ENCODE measurements at places on chromosomes 2 and 18.

DNA sequence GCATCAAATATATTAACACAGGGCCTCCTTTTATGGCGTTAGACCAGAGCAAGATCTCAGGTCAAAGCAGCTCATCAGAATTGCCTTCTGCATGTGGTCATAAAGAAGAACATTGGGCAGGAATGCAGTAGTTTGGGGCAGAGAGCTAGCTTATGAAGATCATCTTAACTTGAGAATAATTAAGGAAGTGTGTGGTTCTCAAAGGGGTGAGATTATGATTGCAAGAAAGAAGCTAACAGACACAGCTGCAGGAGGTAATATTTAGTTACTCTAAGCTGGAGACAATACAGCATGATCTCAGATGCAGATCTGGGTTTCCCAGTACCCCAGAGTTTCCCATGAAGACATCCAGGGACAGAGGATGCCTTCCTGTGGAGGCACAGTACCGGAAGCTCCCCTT lies 91.6 kb downstream of the TTC27 start:
- DNase-seq = no peak

DNA sequence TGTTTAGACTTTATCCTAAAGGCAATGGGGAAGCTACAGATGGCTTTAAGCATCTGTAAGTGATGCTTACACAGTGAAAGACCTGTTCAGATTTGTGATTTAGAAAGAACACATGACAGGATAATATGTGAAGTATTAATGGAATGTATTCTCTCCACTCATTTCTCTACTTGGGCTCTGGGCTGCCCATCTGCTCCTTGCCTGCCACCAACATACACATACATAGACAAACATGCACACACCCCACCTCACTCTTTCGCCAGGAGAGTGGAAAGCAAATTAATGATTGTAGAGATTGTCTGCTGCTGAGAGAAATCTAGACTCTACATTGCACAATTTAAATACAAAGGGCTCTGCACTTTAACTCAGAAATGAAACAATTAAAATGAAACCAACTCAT lies 61.0 kb upstream of the NFE2L2 start:
- no peak for DNase-seq

- DNase-seq = peak; percentile 69
These were observed 68.5 kb upstream of the STK17B start for GRCh38 chr2:196239622-196240587.

DNA sequence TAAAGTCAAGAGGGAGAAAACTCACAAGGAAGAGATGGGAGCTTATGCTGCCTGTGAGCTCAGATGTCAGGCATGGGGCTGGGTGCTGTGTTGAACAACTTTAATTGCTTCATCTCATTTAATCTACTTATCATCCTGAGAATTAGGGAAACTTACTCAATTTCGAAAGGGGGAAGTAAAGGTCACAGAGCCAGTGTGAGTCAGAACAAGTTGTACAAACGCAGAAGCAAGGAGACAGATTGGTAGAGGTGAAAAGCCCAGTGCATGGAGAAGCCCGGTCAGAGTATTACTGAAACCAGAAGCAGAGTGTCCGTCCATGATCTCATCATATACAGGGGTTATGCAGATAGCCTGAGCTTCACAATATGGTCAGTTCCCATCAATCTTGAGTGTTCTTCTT lies 281.1 kb upstream of the POU3F3 start:
- no peak for DNase-seq

GRCh38 chr2:23244617-23245016 lies 140.4 kb upstream of the KLHL29 start:
- DNase-seq = no peak

DNA sequence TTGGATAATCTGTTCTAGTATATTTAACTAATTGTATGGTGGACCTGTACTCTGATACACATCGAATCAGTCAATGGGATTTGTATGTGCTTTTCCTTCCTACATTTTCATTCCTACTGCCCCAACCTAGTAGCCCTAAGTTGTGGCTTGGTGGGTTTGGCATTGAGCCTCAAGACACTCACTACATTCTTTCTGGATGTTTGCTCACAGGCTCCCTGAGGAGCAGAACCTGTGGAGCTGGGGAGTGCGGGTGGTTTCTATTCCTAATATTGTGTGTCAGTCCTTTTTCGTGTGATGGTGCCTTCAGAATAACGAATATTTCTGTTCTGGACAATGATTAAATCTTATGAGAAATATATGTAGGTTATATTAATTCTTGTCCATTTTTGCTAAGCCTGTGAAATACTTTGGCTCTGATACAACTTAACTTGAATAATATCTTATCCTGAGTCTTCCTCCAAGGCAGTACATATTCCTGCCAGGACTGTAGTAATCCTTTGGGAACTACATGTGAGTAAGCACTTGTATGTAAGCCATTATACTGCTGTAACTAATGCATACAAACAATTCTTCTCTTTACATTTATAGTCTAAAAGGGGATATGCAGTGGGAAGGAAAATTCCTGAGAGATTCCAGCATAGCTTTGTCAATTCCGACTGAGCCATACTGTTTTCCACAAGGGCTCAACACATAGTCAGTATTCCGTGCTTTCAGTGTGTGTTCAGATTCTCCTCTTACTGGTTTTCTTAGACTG lies 150.6 kb downstream of the AGPS start:
- DNase-seq = no peak

- peak; percentile 35 for DNase-seq
These were observed 88.5 kb downstream of the TWIST2 start for GRCh38 chr2:238936162-238937052.

- DNase-seq = no peak
These were observed 67.9 kb downstream of the LRRFIP1 start for GRCh38 chr2:237695201-237695780.

DNA sequence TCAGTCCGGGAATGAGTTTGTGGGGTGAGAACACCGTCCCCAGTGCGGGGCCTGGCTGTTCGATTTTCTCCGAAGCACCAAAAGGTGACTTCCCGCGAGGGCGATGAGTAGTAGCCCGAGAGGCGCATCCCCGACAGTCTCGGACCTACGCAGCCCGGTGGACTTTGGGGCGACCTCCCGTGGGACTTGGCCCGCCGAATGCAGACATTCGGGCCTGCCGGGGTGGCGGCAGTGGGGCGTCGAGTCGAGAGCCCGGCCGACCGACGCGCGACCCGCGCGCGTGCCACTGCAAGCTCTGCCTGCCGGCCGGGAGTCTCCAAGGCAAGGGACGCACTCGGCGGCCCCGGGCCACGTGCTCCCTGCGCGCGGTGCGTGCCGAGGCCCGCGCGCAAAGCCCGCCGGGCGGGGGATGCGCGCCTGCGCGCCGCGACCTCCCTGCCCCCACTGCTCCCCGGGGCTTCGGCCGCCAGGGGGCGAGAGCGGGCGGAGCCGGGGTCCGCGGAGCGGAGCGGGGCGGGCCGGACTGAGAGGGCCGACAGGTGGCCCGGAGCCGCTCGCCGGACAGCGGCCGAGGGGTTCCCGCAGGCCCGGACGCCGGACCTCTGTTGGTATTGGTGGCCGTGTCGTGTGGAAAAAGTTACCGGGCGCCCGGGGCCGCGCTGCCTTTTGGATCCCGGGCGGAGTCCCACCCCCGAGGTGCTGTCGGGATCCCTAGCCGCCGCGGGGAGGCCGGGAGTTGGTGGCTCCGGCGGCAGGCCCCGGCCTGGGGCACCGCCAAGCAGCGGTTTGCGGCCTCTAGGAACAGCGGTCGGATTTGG lies 1.9 kb downstream of the PTMA start:
- DNase-seq = peak; percentile 90

- no peak for DNase-seq
These were observed 63.9 kb upstream of the PAX8 start for GRCh38 chr2:113342650-113343049.

- no peak for DNase-seq
These were observed 35.3 kb downstream of the ZCCHC2 start for GRCh38 chr18:62558015-62558663.

GRCh38 chr2:211487733-211488132 lies 931.3 kb downstream of the CPS1 start:
- DNase-seq = no peak

DNA sequence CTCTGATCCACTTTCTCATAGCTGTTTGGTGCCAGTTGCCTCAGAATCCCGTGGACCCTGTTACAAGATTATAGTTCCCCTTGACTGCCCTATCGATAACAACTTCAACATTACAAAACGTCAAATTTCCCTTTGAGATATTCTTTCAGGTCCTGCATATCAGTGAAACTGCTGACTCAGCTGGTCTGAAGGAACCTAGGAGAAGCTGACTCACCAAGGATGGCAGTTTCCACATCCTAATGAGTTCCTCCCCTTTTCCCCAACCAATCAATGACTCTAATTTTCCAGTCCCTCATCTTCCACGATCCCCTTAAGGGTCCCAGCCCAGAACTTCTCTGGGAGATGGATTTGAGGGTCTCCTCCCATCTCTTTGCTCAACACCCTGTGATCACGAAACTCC lies 27.6 kb upstream of the GNAL start:
- no peak for DNase-seq

GRCh38 chr2:31428001-31428418 lies 13.5 kb upstream of the XDH start:
- no peak for DNase-seq

DNA sequence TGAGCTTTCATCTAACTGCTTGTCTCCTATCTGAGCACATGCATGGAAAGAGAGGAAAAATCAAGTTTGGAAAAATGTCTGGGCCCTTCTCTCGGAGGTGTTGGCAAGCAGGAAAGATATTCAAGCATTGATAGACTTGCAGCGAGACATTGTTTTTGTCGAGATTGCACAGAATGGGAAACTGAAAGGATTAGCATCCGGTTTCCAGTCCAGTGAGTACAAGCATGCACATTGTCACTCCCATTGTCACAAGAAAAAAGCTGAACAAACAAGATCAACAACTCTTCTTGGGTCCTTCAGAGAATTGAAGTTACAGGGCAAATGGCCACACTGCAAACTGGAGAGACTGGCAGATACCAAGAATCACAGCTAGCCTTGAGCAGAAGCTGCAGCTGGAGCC lies 19.6 kb upstream of the MC5R start:
- no peak for DNase-seq

GRCh38 chr18:40949114-40949950 lies 1005.7 kb upstream of the PIK3C3 start:
- no peak for DNase-seq

DNA sequence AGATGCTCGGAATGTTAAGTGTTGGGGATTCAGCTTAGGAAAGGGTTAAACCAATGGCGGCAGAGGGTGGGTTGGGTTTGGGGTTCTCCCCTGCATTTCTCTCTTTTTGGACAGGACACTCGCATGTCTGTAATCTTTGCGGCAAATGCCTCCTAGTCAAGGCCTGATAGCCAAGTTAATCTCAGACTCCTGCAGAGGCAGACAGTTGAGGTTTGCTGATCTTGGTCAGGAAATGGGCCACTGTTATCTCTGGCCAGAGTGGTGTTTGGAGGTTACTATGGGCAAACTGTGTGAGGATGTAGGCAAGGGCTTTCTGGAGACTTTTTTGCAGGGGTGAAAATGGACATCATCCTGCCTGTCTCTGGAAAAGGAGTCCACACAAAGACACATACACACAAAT lies 188.8 kb downstream of the SETBP1 start:
- DNase-seq = no peak

DNA sequence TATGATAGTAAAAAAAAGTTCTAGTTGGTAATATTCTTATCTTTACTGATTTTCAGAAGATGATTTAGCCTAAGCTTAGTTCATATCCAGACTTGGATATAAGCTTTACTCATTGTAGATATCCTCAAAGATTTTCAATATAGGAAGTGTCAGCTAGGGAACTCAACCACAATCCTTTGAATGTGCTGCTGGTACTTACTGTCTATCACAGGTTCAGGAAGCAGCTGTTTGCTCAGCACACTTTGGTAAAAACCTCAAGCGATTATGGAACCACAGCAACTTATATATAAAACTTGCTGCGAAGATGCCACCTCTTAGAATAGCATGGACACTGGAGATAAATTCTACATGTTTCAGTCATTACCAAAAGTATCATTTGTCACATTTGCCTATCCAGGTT lies 60.1 kb upstream of the TNFRSF11A start:
- no peak for DNase-seq

GRCh38 chr2:146244131-146244530 lies 1600.7 kb upstream of the ACVR2A start:
- no peak for DNase-seq

- no peak for DNase-seq
These were observed 13.4 kb downstream of the TNS1 start for GRCh38 chr2:217989221-217989948.

DNA sequence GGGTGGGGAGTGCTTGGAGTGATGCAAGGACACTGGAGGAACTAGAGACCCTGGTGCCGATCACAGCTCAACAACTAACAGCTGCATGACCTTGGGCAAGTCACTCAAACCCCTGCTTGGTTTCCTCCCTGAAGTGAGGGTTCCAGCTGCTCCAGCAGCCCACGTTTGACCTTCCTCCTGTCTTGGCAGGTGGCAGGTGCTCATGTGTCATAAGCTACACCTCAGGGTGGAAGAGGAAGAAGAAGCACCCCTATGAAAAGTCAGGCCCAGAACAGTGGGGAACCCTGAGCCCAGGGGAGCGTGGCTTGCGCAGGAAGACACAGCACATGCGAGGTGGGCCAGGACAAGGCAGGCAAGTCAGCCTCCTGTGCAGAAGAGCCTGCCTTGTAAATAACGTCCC lies 42.4 kb downstream of the MRPL35 start:
- no peak for DNase-seq

DNA sequence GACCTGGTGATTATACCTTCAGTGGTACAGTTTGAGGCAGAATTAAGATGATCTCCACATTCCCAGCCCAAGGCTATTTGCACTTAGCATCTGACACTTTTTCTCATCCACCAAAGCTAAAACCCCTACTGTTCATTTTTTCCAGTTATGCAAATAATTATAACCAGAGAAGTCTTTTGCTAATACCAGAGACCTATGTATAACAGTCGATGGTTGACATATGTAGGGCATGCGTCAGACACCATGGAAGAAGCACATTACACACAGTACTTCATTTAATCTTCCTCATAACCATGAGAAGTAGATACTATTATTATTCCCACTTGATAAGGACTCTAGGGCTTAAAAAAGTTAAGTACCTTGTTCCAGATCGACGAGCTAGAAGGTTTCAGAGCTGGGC lies 36.5 kb downstream of the AP1S3 start:
- DNase-seq = no peak

DNA sequence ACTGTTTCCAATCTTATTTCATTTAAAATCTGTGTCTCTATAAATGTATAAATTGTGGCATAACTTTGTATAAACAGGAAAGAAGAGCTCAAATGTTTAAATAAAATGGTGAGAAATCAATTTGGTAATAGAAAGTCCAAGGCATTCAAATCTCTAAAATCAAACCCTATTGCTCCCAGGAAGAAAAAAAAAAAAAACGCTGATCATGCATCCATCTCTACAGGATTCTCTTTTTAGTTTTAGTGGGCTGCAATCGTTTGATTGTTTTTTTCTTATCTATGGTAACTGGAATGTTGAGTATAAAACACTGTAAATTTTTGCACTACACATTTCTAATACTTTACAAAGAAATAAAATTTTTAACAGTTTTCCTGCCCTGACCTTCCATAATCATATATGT lies 75.6 kb downstream of the NCKAP1 start:
- no peak for DNase-seq

GRCh38 chr2:11630855-11631254 lies 39.1 kb downstream of the NTSR2 start:
- DNase-seq = no peak

GRCh38 chr18:23887035-23887434 lies 127.5 kb upstream of the TTC39C start:
- no peak for DNase-seq
